ENCODE measurements at places on chromosomes 4 and X.

- DNase-seq, result no peak
Measured at GRCh38 chr4:80094191-80094590, 21.2 kb upstream of the ANTXR2 start.

DNA sequence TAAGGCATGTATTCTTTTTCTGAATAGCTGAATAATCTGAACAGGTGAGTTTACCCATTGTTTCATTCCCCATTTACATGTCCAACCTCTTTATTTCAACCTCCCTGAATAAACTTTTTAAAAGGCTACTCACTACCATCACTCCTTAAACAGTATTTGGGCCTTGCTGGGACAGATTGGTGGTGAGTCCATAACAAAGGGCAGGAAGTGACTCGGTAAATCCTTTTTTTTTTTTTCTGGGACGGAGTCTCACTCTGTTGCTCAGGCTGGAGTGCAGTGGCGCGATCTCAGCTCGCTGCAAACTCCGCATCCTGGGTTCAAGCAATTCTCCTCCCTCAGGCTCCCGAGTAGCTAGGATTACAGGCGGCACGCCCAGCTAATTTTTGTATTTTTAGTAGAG lies 23.4 kb upstream of the SEC24B start:
- DNase-seq, result no peak

- DNase-seq, result no peak
Measured at GRCh38 chrX:121782544-121782943, 735.1 kb downstream of the GLUD2 start.

GRCh38 chrX:55523356-55523755 lies 33.7 kb upstream of the USP51 start:
- no peak for DNase-seq

DNA sequence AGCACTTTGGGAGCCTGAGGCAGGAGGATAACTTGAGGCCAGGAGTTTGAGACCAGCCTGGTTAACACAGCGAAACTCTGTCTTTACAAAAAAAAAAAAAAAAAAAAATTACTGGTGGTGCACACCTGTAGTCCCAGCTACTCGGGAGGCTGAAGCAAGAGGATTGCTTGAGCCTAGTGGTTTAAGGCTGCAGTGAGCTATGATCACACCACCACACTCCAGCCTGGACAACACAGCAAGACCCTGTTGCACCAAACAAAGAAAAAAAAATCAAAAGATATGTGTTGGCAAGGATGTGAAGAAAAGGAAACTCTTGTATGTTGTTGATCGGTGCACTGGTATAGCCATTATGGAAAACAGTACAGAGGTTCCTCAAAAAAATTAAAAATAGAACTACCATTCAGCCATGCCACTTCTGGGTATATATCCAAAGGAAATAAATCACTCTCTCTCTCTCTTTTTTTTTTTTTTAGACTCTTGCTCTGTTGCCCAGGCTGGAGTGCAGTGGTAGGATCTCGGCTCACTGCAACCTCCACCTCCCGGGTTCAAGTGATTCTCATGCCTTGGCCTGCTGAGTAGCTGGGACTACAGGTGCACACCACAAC lies 15.2 kb downstream of the SH3D19 start:
- no peak for DNase-seq

DNA sequence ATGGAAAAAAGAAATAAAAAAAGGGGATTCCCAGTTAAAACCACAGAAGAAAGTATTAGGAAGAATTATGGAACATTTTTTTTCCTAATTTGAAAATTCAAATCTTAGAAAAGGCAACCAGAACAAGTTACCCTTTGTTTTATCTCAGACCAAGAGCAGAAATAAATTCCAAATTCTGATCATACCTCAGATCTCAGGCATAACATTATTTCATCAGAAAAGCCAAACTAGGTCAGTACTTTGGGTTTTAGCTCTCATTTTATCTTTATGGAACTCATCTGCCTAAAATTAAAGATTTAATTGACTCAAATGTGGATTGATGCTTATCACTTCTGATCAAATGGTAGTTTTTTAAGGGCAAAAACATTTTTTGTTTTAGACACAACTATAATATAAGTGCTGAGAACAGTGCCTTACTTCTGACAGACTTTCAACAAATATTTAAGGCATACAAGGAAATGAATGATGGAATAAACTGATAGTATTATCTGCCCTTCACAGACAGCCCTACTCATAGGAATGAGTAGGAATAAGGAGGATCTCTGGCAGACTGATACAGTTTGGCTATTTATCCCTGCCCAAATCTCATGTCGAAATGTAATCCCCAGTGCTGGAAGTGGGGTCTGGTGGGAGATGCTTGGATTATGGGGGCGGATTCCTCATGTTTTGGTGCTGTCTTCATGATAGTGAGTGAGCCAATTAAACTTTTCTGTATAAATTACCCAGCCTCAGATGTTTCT lies 245.3 kb upstream of the PITX2 start:
- DNase-seq, result no peak

- DNase-seq, result no peak
Measured at GRCh38 chr4:162837679-162838078, 329.0 kb downstream of the NAF1 start.

GRCh38 chr4:185640811-185641675 lies 105.7 kb upstream of the PDLIM3 start:
- DNase-seq, result peak; percentile 15

DNA sequence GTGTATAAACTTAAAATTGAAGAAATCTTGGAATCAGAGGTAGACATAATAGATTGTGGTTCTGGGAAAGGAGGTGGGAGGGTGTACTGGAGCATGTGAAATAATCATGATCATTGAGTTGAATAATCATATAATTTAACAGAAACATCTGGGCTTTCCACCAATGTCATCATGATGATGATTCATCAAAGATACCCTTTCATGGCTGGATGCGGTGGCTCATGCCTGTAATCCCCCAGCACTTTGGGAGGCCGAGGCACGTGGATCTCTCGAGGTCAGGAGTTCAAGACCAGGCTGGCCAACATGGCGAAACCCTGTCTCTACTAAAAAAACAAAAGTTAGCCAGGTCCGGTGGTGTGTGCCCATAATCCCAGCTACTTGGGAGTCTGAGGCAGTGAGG lies 6.7 kb upstream of the RUFY3 start:
- no peak for DNase-seq

GRCh38 chr4:90171491-90171890 lies 44.3 kb downstream of the CCSER1 start:
- DNase-seq, result no peak

- no peak for DNase-seq
Measured at GRCh38 chr4:73505567-73505966, 24.0 kb downstream of the AFM start.

GRCh38 chr4:2788532-2789103 lies 4.3 kb upstream of the SH3BP2 start:
- no peak for DNase-seq

DNA sequence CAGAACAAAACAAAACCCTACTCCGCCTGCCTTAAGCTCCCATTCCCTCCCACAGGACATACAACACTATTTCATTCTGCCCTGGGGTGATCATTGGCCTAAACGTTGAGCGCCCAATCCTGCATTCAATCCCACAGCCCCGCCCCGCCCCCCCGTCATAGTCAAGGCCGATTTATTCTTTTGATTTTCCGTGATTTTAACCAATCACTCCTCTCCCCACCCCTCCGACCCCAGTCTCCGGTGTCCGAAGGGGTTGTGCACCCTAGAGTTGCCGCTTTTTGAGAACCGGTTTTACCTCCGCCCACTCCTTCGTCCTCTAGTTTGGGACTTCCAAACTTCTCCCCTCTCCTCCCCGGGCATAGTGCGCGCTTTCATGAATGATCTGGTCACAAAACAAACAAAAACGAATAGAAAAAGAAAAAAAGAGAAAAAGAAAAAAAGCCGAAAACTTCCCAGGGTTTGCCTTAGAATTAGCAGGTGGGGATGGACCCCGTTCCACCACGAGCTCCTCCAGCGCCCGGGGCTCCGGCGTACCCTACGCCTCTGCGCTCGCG lies 446 bp upstream of the UBE2A start:
- no peak for DNase-seq

DNA sequence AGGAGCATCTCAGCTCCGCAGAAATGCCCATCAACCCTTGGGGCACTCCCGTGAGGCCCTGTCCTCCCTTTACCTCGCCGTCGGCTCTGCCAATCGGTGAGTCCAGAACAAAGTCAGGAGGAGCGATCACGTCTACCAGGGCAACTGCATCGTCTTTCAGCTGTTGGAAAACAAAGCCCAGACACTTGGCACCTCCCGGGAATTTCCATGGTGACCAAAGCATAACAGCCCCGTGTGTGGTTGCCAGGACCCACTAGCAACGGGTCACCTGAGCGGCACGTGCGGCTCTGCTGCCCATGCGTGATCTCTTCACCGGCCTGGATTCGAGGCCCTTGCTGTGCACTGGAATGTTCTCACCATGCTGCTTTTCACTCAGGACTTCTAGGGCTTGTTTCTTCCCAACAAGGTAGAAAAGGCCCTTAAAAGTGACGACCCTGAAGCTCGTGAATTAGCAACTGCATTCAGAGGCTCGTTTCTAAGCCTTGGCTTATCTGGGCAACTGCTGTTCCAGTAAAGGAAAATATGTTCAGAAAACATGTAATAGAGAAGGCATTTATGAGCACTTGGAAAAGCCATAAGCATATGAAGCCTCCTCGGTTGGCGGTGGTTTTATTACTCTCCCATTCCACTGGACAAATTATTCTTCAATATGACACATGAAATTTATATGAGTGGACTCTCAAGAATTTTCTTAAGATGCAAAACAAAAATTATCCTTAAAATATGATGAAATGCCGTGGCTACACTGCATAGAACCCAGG lies 69.5 kb downstream of the ACOX3 start:
- DNase-seq, result no peak

GRCh38 chr4:176654565-176655216 lies 138.0 kb downstream of the VEGFC start:
- DNase-seq, result no peak

GRCh38 chrX:49695276-49696180 lies at the start of gene PAGE1:
PAGE1 (minus strand) TSS chrX:49695984; CDS start chrX:49694770, 1,214 bp downstream.
- no peak for DNase-seq

DNA sequence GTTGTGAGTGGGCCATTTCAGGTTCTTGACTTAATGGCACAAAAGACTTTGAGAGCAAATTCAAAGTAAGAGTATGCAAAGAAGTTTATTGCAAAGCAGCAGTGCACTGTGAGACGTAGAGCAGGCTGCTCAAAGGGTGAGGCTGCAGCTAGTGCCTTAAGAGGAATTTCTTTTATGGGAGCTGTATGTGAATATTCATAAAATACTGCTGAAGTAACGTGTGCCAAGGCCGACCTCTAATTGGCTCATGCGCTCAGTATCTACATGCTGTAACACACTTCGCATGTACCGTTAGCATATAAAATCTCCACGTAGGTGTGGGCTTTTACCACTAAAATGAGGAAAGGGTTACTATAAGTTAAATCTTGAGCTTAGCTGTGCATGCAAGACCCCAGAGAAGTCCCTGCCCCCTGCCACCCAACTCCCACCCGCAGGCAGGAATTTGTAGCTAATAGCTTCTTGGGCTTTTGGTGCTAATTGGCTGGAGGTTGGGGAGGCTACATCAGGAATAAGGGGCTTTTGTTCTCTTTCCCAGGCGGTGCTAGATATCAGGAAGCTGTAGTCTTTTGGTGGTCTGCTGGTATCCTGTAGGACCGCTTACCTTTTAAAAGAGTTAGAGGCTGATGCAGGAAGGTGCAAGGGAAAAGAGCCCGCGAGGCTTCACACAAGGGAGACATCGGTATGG lies 47.6 kb downstream of the FSTL5 start:
- peak; percentile 45 for DNase-seq

DNA sequence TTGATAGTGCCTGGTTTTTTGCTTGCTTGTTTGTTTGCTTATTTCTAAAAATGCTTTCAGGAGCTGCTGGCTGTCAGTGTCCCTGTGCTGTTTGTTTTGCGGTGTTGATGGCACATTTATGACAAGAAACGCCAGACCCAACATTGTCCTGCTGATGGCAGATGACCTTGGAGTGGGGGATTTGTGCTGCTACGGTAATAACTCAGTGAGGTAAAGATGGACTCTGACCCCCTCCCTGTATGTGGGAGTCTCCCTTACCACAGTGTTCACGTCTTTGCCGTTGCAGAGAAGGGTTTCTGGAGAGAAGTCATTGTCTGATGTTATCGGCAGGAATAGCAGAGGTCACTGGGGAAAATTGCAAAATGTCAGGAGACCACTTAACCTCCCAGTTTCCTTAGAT lies at the start of gene ARSH:
ARSH (plus strand) TSS at position 52 of the 400 bp plus-strand sequence; CDS start at position 119, 67 bp downstream.
- DNase-seq, result no peak

- DNase-seq, result no peak
Measured at GRCh38 chr4:182547435-182547834, 304.2 kb downstream of the TENM3 start.

- DNase-seq, result no peak
Measured at GRCh38 chrX:153582896-153583295, 16.0 kb downstream of the CCNQ start.

- no peak for DNase-seq
Measured at GRCh38 chr4:140704964-140705363, 51.2 kb downstream of the TBC1D9 start.

DNA sequence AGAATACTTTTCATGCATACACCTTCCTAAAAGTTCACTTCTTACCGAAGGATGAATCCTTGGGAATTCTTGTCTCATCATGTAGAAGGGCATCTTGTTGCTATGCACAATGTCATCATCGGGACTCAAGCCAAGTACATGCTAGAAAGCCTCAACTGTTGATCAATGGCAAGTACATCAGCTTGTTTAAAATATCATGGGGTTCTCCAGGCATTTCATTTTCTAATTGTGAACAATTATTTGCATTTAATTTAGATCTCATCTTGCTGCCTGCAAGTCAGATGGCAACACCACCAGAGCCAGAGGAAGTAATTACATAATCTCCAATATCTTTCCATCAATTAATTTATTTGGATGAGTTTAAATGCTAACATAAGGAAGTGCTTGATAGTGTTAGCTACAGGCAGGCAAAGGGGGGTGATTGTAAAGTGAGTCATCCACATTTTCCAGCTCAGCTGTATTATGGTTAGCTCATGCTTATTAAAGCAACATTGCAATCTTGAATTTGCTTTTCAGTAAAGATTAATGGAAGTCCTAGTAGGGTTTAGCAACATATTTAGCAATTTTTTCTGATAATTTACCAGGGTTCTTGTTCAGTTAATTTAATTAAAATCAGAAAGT lies 356.5 kb downstream of the CBLL2 start:
- DNase-seq, result no peak

DNA sequence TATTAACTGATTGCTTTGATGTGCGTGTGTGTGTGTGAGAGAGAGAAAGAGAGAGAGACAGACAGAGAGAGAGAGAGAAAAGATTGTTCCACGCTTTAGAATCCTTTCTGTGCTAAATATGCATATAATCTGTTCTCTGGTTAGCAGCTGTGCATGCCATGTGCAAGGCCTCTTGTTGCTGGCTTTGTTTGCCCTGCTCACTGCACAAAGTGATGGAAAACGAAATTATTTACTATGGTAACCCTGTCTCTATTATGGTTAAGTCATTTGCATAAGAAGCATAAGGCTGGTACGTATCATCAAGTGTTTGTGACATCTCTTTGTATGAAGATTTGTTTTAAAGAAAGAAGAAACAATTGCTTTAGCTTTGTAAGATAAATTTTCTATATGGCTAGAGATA lies 190.2 kb upstream of the POF1B start:
- DNase-seq, result no peak

GRCh38 chr4:12445711-12446235 lies 1017.1 kb upstream of the HS3ST1 start:
- no peak for DNase-seq
